ENCODE measurements at places on chromosomes 3 and 15.
A peak's percentile ranks its signal among the peaks of the same experiment; 100 is the strongest.

- peak; percentile 64 for DNase-seq
These were observed 802.6 kb upstream of the ALCAM start for GRCh38 chr3:104564045-104564643.

GRCh38 chr3:54862526-54862925 is 65.3 kb downstream of the LRTM1 start:
- no peak for DNase-seq

DNA sequence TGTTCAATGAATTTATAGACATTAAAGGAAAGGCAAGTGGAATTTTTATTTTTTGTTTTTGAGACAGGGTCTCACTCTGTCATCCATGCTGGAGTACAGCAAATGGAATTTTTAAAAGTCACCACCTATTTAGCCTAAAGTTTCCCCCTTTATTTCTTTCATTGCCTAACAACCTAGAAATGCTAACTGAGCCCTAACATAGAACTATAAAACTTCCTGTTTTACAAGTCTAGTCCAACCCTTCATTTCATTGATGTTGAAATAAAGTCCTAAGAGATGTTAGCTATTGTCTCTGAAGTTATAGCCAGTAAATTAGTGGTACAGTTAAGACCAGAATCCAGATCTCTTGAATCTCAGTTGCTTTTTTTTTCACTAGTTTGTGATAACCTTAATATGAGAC is 39.0 kb downstream of the MAPK6 start:
- no peak for DNase-seq

GRCh38 chr3:114408736-114409670 is 115.2 kb downstream of the TIGIT start:
- DNase-seq, result no peak

- no peak for DNase-seq
These were observed 11.7 kb upstream of the ARL14 start for GRCh38 chr3:160665231-160665630.

DNA sequence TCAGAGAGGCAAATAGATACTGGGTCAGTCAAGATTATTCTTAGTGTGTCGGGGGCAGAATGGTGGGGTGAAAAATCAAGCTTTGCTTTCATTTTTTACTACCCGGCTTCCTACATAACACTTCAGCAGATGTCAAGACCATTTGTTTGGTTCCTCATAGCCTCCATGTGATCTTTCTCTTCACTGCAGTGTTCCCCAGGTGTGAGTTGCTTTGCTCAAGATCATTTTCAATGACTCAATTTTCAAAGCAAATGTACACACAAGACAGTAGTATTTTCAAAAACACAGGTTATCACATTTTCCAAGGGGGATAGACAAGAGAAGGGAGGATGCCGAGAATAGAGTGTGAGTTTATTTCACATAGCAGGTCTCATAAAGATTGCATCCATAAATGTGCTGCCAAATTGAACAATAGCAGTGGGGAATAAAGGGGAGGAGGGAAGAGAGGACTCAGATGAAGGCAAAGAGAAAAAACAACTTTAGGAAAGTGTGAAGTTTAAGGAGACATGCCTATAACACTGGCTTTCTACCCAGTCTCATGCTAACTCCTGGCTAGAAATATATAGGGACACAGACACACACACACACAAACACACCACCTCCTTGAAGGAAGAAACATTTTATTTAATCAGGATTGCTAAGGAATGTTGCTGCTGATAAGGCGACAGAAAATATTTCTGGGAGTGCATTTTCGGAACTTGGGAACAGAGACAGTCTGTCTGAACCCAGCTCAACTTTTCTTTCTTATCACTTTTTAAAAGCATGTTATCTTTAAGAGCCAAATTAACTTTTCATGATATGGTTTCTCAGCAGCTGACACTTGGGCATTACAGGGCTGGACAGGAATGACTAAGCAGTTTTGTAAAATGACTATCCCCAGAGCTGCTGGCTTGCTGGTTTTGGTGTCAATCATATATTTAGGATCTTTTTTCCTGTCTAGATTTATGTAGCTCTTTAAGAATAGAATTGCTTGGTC is 402.4 kb downstream of the RBMS3 start:
- DNase-seq, result no peak

DNA sequence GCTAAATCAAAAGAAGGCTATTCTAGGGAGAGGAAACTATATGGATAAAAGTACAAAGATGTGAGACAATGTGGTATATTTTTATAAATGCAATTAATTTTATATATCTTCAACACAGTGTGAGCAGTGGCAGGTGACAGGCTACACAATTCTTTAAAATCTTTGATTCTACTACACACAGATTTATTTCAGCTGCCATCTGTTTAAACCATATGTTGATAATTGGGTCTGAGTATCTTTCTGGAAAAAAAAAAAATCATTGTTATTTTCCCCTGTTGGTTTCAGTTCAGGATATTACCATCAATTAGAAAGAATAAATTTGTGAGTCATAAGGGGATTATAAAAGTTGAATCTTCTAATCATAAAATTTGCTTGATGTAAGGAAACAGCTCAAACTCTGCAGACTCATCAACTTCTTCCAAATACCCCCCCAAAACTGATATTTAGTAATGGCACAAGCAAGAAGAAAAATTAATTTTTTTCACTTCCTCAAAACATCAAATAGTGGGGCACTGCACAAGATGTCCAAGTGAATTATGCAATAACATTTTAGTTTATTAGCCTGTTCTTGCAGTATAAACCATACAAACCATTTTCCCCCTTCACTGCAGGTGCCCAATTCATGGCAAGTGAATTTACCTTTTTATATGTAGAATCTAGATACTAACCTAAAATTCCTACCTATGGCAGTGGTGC is 12.0 kb downstream of the PIERCE2 start:
- DNase-seq, result no peak

DNA sequence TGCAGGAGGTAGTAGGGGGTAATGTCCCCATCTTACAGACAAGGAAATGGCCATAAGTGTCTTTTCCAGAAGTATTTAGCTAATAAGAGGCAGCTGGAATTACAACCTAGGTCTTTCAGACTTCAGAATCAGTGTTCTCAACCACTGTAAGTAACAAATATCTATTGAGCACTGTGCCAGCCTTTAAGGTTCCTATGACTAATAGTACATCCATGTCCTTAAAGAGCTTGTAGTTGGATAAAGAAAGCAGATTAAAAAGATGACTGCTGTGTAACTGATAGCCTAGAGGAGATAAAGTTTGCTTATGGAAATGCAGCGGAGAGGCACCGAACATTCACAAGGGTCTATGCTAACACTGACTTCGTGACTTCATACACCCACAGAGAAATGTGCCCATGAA is 136.0 kb downstream of the KCNMB2 start:
- no peak for DNase-seq

GRCh38 chr3:66572938-66573710 is 72.3 kb upstream of the LRIG1 start:
- DNase-seq, result no peak

DNA sequence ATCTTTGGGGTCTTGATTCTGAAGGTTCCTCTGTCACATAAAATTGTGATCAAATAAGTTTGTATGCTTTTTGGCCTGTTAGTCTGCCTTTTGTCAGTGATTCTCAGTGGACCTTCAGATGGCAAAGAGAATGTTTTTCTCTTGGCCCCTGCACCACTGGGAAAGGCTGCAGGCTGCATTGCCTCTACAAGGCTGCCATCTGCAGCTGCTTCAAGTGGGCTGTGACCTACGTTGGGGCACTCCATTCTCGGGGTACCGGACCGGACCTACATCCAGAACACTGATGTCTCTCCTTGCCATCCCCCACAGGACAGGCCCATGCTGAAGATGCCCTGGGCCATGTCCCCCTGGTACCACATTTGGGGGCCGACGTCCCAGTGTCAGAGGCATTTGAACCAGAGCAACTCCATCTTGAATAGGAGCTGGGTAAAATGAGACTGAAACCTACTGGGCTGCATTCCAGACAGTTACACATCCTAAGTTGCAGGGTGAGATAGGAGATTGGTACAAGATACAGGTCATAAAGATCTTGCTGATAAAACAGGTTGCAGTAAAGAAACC is 37.5 kb upstream of the MFGE8 start:
- no peak for DNase-seq

- no peak for DNase-seq
These were observed 13.6 kb downstream of the TMOD3 start for GRCh38 chr15:51842852-51843737.

DNA sequence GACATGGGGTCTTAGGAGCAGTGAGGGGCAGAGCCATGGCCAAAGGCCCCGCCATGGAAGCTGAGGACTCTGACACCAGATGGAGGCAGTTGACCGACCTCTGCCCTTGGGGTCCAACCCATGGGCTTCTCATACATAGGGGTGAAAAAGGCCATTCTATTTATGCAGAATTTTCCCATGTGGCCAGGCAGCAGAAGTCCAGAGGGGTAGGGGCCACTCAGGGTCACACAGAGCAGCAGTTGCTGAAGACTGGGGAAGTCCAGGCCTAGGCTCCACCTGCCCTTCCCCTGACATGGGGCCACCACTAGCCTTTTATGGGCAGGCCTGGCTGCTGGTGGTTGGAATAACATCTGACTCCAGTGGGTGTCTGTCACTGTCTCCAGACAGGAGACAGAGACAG is 6.4 kb downstream of the PRSS50 start:
- DNase-seq, result no peak

DNA sequence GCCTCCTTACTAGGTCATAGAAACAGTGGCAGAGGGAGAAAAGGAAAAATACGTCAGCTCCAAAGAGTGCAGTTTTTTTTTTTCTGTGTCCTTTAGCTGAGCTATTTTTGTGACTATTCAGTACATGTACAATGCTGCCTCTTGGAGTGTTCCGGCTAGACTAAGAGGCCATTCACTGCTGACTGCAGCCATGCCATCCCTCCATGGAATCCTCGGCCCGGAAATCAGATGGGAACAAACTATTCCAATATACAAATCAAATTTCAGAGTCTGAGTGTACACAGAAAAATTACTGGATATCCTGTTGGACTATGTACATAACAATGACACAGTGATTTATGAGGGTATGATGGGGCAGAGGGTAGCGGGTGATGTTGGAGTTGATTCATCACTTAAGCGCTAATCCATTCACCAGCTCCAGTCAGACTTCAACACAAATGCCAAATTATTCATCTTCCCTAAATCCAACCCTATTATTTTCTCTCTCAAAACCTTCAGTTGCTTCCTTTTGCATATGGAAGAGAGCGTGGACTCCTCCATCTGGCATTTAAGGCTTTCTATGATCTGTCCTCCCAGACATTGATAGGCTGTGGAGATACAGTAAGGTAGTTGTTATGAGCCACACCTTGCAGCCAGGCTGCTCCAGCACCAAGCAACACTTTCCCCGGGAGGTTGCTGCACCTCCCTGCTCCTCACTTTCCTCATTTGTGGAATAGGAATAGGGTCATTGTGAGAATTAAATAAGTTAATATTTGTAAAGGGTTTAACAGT is 109.1 kb downstream of the LPP start:
- DNase-seq, result no peak

DNA sequence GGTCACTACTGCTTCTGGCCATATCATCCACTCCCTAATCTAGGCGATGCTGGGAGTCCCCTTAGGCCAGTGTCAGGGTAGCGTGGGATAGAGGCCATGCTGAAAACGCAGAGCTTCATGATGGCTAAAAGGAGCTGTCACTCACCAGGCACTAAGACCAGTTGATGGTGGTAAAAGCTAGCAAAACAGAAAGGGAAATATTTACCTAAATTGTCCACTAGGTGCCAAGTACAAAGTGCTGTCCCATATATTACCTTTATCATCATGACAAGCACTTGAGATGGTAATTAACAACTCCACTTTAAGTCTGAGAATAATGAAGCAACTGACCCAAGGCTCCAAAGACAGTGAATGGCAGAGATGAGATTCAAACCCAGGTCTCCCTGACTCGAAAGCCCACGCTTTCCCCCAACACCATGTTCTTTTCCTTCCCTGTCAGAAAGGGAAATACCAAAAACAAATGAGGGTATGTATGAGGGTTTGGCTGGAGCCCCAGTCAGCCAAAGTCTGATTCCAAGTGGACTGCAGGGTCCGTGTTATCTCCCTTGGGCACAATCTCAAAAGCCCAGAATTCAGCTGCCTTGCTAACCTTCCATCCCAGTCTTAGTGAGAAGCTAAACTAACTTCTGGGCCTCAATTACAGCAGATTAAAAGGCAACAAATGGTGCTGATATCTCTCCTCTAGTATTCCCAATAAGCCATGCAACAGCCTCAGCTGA is 84.7 kb downstream of the RBPMS2 start:
- no peak for DNase-seq
